ENCODE measurements at places on chromosomes 1 and 21.

GRCh38 chr1:17507915-17508314 lies 31.6 kb upstream of the ARHGEF10L start:
- no peak for DNase-seq

DNA sequence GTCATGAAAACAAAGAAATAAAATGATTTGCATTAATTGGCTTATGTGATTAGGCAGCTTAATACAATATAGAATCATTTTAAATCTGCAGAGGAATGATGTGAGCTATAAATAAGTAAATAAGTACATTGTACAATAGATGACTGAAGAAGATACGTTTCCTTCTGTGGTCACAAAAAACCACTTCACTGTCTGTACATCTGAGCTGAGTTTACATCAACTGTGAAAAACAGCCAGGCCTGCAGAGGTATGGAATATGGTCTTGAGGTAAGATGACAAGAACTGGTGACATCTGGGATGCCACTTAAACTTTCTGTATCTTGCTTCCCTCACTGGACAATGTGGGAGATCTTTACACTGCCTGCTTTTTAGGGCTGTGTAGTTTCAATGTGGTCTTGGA lies 130.0 kb upstream of the BEND5 start:
- DNase-seq: no peak

DNA sequence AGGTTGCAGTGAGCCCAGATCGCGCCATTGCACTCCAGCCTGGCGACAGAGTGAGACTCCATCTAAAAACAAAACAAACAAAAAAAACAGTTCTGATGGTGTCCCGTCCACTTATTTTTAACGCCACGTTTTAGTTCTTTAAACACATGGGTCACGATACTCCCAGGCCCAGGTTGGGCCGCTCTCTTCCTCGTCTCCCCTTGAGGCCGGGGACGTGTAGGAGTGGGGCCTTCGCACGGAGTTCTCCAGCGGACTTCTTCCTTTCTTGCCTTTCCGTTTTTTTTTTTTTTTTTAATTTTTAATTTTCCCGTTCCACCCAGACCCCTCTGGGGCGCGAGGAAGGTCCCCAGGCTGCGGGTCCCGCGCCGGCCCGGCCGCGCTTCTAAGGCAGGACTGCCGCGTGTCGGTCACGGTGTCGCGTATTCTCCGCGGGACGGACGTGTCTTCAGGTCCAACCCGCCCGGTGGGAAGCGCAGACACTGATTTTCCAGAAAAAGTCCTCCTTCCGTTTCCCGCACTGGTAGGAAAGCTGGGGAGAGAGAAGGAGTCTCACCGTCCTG lies 47.5 kb upstream of the SLC19A1 start:
- DNase-seq: no peak

DNA sequence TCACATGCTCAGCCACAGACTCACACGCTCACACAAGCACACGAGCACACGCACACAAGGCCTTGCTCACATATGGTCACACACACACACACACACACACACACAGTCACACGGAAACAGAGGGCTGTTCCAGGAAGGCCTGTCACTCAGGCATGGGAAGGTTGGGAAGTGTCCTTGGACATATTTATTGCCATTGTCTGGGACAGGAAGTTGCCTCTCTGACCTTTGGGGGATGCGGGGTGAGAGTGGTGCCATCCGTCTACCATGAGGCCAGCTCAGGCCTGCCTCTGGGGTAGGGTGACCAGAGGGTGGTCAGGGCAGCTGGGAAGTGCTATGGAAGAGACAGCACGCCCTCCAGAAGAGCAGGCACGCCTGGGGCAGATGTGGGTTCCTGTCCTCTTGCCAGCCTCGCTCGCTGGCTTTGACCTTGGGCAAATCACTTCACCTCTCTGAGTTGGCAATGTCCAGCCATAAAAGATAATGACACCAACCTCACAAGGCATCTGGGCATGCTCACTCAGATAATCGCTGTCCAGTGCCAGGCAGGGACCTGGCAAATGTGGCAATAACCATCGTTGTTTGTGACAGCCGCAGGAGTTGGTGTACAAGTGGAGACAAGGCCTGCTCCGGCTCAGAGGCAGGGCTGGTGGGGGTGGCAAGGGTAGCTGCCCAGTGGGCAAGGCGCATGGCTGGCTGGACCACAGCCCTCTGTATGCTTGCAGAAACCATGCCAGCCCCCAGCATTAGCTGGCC lies 8.0 kb upstream of the GUCA2A start:
- peak; percentile 62 for DNase-seq

- DNase-seq: no peak
These were observed 22.6 kb downstream of the EPHA2 start for GRCh38 chr1:16133007-16133961.

DNA sequence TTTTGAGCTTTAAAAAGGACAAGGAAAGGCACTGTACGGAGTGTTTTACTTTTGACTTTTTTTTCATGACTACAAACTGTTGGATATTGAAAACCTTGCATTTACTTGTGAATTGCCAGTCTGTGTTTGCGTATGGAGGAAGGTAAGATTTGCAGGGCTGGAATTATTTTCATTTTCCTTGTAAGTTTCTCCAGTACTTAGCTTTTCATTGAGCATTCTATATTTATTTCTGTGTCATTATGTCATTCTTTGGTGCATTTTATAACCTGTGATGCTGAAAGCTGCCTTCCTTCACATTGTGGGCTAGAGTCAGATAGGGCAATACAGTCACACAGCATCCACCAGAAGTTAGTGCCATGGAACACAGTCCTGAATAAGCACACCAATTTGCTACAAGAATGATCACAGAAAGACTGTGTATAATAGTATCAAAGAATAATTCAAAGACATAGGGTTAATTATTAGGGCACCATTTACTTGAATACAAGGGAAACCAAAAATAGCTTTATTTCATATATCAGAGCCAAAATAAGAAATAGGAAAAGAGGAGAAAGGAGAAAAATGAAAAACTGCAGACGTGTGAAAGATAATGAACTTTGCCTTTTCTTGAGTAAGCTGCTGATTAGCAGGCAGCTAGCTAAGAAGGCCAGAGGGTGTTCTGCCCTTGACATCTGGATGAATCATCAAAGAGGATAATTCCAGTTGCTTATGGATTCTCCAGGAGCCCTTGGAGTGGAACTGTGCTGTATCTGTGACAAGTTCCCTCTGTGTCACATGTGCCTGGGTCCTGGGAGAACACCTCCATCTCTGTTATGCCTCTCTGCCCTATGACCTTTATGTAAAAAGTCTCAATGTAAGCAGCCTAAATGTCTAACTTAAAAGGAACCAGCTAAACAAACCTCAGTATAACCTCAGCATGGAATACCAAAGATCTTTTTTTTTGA lies 8.0 kb upstream of the FAM20B start:
- no peak for DNase-seq

DNA sequence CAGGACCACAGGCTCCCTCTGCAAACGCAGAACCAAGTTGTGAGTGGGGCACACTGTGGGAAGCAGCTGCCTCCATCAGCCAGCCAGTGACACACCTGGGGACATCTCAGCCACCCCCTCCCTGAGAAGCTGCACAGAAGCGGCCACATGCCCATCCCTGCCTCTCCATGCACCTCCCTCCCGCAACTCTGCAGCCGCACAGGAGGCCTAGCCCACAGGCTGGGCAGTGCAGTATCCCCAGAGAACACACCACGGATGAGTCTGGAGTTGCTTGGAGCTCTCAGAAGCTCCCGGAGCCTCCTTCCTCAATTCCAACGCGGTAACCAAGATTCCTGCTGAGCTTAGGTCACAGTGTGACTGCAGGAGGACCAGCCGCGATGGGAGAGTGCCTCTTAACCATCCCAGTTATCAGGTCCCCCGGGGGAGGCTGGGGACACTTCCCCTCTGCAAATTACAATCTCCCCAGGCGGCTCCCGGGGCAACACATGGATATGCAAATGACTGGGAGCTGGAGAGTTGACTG lies 1.2 kb upstream of the WNT3A start:
- no peak for DNase-seq

- peak; percentile 92 for DNase-seq
These were observed 25.0 kb upstream of the SCCPDH start for GRCh38 chr1:246699095-246699735.

GRCh38 chr1:112444269-112444668 lies 48.3 kb downstream of the CTTNBP2NL start:
- DNase-seq: no peak

- DNase-seq: no peak
These were observed 23.9 kb upstream of the SPRR2G start for GRCh38 chr1:153174624-153175023.

GRCh38 chr1:99647490-99647889 lies 1.6 kb downstream of the PALMD start:
- no peak for DNase-seq

DNA sequence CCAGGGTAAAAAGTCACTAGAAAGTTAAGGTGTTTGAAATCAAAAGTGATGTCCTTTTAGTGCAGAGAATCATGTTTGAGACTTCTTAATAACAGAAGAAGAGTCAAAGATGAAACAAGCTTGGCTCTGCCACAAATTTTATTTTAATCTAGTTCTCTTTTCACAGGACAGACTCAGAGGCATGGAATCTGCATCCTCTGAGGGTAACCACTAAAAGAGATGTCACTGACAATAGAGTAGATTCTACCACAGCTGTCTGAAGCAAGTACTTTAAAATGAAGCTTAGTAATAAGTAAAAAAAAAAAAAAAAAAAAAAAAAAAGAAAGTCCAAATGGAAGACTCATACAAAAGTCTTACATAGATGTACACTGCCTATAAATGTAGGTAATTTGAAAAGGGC lies 519.7 kb upstream of the PRMT6 start:
- no peak for DNase-seq

- DNase-seq: no peak
These were observed 111.2 kb downstream of the IFI44 start for GRCh38 chr1:78760858-78761257.

- no peak for DNase-seq
These were observed 2.5 kb downstream of the PHLDA3 start for GRCh38 chr1:201466492-201466891.

GRCh38 chr1:240878631-240879030 lies 266.7 kb upstream of the GREM2 start:
- DNase-seq: no peak

DNA sequence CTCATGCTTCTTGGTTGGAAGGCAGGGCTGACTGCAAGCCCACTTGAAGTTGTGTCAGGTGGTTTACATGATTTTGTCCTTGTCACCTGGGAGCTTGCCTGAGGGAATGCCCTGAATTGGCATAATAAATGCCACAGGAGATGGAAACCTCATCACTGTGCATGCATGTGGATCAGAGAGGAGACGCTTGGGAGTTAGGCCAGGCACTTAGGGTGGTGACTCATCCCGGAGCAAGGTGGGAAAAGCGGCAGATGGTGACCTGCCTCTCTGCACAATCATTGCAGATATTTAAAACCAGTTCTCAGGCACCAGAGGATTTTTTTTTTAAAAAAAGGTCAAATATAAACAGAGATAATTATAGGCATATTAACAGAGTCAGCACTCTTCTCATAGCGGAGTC lies 202.2 kb upstream of the KIAA0040 start:
- peak; percentile 91 for DNase-seq

- no peak for DNase-seq
These were observed 22.6 kb downstream of the TNFRSF8 start for GRCh38 chr1:12085643-12086260.

All from body of pancreas (tissue), 4 donors.